ENCODE measurements at places on chromosomes 11 and 22.

DNA sequence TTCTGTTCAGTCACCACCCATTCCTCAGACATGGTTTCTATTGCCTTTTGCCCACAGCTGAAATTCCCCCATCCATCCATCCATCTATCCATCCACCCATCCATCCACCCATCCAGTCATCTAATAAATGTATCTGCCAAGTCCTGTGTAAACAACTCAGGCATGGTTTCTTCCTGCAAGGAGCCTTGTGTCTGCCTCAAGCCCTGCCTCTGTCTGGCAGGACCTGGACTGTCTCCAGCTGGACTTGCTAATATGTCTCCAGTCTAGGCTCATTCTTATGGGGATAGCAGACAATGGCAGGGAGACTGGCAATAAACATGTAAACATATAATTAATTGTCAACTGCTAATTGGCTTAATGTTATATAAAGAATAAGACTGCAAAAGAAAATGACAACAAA is 64.7 kb upstream of the AMPD3 start:
- DNase-seq = no peak

DNA sequence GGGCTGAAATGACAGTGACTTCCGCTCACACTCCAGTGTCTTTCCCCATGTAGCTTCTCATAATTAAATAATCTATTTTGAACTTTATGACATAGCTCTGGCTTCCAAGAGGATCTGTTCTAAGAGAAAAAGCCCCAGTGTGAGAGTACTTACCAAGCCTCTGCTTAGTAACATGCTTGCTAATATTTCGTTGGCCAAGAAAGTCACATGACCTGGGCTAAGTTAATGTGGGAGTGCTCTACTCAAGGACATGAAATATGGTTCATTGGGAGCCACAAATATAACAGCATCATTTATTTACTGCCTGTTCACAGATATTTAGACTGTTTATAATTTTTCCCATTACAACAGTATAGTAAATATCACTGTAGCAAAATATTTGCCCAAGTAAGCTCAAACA is 42.5 kb downstream of the CCDC73 start:
- no peak for DNase-seq

- no peak for DNase-seq
Observed at GRCh38 chr22:44543781-44544477, 45.9 kb upstream of the RTL6 start.

DNA sequence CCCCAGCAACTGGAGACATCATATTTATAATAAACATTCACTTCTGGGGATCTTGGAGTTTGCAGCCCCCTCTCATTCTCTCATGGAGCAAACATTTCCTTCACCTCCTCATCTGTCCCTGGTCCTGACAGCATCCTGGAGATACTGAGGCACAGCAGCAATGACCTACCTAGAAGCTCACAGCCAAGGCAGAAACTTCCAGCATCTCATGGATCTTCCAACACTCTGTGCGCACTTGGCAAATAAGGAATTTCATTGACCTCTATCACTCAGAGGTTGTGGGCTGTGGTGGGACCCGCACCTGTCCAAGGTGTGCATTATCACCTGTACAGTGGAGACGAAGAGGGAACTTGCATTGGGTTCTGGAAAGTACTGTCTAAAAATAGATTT is 109.8 kb downstream of the GGTLC2 start:
- no peak for DNase-seq

- DNase-seq = no peak
Observed at GRCh38 chr11:94007906-94008305, 13.2 kb upstream of the HEPHL1 start.

- no peak for DNase-seq
Observed at GRCh38 chr22:35203583-35203982, 53.7 kb upstream of the HMGXB4 start.

- no peak for DNase-seq
Observed at GRCh38 chr11:119699227-119699626, 29.8 kb downstream of the NECTIN1 start.

GRCh38 chr11:10638316-10638925 is 55.1 kb downstream of the IRAG1 start:
- DNase-seq = no peak

GRCh38 chr22:29734838-29735237 is 15.0 kb downstream of the CABP7 start:
- no peak for DNase-seq

DNA sequence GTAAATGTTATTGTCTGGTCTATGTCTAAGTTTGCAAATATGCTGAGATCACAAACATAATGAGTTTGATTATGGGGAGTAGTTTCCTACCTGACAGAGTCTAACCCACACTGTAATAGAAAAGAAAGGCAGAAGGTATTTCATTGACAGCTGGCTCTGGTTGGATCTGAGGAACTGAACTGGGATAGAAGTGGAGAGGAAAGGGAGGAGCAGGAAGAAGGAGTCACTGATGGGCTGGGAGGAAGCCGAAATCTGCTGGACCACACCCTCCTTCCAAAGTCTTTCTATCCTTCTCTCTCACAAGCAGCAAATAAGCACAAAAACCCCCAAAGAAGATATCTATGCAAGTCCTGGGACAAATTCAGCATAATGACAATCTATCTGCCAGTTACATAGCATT is 11.7 kb downstream of the BLID start:
- no peak for DNase-seq

DNA sequence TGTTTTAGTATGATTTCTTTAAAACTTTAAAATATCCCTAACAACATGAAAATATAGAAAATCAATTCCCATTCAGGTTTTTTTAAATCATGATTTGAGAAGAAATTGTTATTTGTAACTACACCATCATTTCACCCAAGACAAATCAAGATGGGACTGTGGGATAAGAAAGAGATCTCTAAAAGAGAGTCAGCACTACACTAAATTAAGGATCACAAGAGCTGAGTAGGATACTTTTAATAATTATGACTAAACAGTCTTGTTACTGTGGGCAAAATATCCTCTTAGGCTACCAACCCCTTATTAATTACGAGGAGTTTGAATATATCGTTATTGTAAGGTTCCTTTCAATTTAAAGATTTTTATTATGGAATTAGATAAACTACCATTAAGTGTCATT is 3.0 kb downstream of the GAS2 start:
- DNase-seq = no peak

GRCh38 chr11:116742104-116742503 is 30.7 kb downstream of the BUD13 start:
- DNase-seq = no peak

DNA sequence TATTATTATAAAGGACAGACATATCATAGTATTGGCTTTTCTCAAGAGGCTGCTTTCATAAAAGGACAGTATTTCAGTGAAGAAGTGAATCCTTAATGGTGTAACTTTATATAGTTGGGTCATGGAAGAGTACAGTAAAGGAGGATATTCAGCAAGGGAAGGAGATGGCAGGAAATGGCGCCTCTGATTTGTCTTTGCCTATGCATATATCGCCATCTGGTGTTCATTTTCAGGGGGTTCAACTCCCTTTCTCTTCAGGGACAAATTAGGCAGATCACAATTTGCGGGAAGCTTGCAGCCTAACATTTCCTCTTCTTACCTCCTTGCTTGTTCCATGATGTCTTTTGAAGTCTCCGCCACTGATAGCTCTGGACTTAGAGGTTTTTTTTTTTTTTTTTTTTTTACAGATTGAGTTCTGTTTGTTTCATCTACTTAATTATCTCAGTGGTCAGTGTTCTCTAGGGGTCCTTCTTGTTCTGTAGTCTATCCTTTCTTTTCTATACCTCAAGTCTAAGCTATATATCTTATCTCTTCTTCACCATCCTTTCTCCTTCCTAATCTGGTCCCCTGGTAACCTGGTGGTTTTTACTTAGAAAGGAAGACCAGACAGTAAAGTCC is 21.8 kb upstream of the RRM1 start:
- no peak for DNase-seq

DNA sequence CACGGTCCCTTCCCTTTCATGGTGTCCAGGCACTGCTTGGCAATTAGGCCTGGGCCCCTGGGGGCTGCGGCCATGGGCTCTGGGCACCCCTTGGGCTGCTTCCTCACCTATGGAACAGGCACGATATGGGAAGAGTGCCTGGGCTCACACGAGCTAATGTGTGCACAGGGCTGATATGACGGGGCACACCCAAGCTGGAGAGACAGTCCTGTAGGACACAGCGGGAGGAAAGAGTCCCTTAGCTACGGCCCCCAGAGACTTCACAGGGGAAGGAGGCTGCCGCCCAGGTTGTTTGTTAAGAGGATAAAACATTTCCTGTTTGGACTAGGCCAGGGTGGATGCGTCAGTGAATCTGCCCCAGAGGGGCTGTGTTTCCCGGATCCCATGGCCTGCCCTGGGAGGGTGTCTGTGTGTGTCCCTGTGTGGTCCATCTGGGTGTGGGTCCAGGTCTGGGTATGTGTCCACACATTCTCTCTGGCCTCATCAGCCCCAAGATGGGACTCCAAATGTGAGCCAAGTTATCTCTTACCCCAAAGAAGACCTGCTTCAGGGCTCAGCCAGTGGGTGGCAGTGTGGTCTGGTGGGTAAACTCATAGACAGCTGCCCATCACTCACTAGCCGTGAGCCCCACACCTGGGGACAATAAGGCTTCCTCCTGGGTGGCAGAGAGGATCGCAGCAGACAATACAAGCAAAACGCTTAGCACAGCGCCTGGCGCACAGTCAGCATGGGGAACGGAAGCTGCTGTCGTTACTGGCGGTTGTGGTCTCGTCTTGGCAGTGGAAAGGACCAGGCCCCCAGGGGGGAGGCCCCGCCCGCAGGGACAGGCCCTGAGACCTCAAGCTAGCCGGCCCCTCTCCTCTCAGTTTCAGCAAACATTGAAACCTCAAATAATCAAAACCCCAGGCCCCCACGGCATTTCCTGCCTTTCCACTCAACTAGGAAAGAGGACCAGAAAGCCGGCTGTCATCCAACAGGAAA is 3.2 kb upstream of the EMID1 start:
- DNase-seq = peak; percentile 52

- DNase-seq = no peak
Observed at GRCh38 chr11:94938095-94939055, 35.0 kb downstream of the CWC15 start.

Measured in activated T-cell treated with anti-CD3 and anti-CD28 coated beads, Interleukin-2, amount 50 U/mL, for 1 hour (primary cell).